ENCODE measurements at places on chromosomes 6 and 20.

DNA sequence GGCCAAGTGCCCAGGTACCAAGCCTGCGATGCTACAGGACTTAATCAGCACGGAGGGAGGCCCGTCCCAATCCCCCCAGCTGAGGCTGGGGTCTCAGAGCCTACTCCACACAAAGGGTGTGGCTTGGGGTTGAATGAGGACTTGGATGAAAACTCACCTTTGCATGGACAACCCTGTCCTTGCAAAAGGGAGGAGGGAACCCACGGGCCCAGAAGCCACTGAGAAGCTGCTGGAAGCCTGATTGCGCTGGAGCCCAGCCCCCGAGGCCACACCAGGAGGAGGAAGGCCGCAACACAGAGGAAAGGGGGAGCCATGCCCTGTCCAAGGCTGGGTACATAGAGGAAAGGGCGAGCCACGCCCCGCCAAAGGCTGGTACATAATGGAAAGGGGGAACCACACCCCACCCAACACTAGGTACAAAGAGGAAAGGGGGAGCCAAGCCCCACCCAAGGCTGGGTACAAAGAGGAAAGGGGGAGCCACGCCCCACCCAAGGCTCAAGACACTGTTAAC, 158.8 kb downstream of the DLL1 start:
- DNase-seq, result no peak

GRCh38 chr20:23059001-23059400, 9.5 kb upstream of the THBD start:
- DNase-seq, result no peak

GRCh38 chr6:107691062-107691751, 132.9 kb downstream of the SCML4 start:
- DNase-seq, result no peak

DNA sequence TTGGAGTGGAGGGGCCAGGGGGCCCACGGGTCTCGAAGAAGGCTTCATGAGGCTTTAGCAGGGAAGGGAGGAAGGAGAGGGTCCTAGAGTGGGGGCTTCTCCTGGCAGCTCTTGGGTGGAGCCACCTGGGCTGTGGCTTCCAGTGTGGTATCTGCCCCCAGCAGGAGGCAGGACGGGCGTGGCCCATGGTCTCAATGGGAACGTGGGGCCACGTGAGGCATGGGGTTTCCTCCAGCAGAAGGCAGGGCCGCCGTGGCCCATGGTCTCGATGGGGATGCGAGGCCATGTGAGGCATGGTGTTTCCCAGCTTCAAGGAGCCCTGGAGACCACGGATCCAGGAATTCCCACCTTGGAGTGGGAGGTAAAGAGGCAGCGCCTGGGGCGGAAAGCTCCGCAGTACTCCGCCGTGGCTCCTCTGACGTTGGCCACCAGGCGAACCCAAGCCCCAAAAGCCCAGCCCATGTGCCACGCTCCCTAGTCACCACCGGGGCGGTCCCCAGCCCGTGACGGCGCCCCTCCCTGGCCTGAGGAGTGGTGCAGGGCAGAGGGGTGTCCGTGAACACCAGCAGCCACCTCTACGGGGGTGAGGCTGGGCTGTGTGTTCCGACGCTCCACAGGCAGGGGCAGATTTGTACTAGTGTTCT, 62.0 kb upstream of the GATA5 start:
- no peak for DNase-seq

- no peak for DNase-seq
Measured at GRCh38 chr20:61923371-61924166, 142.1 kb downstream of the TAF4 start.

DNA sequence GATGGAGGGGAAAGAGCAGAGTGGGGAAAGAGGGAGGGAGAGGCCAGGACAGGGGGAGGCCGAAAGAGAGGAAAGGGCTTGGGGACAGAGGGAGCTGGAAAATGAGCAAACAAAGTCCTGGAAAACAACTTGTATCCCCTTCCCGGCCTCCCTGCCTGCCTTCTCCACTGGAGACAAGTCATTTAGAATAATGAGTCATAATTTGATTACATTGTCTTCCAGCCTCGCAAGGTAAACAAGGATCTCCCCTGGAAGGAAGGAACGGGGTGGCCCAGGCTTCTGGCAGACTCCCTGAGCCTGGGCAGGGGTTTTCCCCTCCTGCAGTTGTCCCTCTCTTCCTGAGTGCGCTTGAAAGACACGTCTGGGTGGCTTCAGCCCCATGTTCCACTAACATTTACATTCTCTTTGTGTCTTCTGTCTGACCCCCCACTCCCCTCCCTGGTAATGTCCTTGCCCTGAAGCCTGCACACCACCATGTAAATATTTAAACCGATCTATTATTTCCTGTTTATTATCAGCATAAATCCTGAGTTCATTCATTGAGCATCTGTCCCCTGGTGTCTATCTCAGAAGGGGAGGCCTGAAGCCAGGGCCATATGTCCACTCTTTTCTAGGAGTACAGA, 12.1 kb upstream of the MRPS18A start:
- no peak for DNase-seq

- DNase-seq, result no peak
Measured at GRCh38 chr20:41406353-41406752, 39.7 kb upstream of the EMILIN3 start.

DNA sequence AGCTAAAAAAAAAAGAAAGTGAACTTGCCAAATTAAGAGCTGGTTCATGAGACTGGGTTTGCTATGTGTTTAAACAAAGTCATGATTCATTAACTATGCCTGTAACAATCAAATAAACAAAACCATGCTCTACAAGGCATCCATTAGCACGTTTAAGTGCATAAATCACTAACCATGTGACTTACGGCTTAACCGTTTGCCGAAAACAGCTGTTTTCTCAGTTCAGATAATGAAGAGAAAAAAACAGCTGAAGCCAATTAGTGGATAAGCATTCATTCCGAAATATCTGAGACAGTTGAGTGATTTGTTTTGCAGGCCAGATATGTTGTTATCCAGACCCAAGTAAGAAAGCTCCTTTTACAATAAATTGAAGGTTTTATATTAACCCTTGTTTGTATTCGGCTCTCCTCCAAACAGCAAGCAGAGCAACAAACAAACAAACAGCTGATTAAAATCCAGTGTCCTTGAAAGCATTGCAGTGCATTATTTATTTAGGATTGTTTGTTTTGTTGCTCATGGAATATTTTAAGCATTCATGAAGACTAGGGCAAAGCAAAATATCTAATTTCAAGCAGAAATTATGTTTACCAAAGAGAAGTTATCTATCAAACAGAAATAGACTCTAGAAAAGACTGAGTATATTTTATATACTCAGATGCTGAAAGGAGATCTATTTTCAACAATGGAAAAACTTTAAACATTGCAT, 343.5 kb downstream of the RFPL4B start:
- no peak for DNase-seq

DNA sequence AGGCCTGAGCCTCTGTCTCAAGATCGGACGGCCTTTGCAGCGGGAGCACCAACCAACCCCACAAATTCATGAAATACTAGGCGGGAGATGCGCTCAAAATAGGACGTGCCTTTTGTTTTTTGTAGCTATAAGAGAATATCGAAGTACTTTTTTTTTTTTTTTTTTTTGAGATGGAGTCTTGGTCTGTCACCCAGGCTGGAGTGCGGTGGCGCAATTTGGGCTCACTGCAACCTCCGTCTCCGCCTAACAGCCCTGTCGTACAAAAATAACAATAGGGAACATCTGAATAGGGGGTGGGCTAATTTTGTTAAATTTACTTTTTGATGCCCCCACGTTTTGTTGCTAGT, 5.9 kb upstream of the TUBB2A start:
- no peak for DNase-seq

DNA sequence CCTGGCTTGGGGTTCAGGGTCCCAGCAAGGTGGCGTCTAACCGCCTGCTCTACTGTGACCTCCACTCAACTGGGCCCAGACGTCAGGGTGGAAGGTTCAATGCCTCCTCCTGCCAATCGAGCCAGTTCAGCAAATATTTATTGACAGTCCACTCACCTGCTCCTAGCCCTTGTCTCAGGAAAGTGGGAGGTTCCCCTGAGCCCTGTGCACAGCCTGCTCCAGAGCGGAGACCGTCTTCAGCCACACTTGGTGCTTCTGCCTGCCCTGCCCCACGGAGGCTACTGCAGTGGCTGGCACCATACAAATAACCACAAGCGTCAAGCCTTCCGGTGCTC, 6.1 kb downstream of the CCDC167 start:
- no peak for DNase-seq

- DNase-seq, result no peak
Measured at GRCh38 chr6:4961322-4962168, 42.3 kb downstream of the RPP40 start.

DNA sequence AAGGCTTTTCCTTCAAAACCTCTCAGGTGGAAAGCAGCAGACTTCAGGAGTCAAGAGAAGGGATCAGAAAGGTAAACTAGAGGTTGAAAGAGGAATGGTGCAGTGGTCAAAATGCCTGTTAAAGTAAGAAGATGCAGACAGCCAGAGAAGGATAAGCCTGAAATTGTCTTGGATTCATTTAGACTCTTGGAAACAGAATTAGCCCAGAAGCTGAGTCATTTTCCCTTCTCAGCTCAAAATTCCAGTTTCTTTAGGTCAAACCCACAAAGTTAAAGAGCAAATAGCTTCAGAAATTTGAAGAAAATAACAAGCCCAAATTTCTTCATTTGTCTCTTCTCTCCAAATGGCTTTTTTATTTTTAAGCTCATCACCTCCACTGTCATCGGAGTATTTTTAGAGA, 73.9 kb downstream of the DHX35 start:
- no peak for DNase-seq

DNA sequence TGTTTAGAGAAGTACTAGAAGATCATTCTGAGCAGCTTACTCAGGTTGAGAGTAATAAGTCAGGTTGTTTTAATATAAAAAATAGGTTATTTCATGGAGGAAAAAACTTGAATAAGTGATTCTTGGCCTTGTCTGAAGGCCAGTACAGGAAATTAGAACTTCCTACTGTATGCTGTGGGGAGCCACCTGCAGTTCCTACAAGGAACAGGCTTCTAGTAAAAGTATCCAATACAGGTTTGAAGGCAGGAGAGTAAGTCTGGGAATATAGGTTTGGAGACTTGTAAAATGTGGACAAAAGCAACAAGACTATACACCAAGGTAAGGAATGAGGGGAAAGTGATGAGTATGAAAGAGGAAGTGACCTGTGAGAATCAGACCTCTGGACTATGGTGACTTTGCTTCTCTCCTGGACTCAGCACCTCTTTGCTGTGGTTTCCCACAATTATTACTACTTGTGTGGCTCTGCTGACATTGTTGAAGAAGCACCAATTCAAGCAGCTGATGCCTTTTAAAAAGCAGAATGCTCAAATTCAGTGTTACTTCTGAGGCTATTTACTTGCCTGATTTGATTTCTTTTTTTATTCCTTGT, 278.6 kb downstream of the TBC1D7 start:
- DNase-seq, result no peak

DNA sequence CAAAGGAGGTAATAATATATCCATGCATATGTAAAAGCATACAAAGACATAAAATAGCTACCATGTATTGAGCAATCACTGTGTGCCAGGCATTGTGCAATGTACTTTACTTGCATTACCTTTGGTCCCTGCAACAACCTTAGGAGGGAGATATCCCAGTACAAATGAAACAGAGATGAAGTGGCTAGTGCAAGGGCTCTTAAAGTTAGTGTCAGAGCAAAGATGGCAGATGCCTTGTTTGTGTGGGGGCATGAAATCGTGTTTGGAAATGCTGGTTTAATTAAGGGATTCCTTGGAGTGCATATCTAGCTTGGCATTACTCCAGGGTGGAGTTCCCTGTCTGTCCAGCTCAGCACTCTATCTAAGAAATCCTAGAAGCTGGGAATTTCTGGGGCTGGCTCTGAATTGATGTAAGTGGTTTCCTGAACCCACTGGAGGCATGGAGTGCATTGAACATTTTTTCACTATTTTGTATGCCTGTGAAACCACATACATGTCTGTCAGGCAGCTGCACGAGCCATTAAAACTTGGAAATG, 9.8 kb downstream of the PAQR8 start:
- DNase-seq, result no peak

DNA sequence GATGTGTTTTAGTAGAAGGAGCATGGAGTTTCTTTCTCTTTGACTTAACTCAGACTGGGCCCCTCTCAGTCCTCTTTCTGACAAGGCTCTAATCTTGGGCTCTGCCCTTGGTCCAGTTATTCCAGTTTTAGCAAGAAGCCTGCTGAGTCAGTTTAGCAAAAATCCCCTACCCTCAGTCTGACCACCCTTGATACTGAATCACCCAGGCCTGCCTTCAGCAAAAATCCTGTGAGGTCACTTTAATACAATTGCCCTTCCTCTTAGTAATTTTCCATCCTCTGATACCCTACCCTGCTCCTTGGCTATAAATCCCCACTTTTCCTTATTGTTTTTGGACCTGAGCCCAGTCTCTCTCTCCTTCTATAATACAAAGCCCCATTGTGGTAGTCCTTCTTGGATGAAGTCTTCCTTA, 326.7 kb upstream of the NOX3 start:
- no peak for DNase-seq

DNA sequence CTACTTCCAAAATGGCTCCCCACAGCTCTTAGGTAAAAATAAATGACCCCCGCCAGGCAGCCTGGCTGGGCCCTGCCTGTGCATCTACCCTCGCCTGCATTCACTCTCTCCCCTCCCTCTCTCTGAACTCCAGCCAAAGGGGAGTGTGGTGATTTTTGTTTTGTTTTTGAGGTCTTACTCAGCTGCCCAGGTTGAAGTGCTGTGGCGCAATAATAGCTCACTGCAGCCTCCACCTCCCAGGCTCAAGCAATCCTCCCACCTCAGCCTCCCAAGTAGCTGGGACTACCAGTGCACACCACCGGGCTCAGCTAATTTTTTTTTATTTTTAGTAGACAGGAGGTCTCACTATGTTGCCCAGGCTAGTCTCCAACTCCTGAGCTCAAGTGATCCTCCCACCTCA, 15.8 kb downstream of the NFATC2 start:
- DNase-seq, result no peak

- DNase-seq, result no peak
Measured at GRCh38 chr6:166611631-166612030, 15.4 kb downstream of the RPS6KA2 start.

DNA sequence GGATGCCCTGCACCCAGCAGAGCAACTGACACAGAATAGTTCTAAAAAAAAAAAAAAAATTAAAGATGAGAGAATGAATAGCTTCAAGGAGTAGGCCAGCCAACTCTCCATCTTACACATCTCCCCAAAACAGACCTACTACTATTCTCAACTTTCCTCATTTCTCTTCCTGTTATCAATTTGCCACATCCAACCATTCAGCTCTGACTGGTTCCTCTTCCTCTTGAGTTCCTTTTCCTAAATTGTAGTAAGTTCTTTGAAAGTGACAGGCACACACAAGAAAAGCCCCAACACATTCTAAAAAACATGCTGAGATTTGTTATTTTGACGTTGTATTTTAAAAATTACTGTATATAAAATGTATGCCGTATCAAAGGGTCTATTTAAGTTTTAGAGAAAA, 117.2 kb downstream of the PDSS2 start:
- DNase-seq, result no peak

GRCh38 chr6:143731789-143732188, 54.0 kb downstream of the PHACTR2 start:
- DNase-seq, result no peak

Measured in stimulated activated CD8-positive, alpha-beta memory T cell treated with anti-CD3 and anti-CD28 coated beads, Interleukin-15, amount 100 ng/mL, for 48 hours (primary cell).